ENCODE measurements at places on chromosomes 11 and 22. TPM values are rescaled to one million over a fixed set of nuclear protein-coding genes. Genes with fewer than 3 reads are reported as not detected.

SESN3 gene
- 14.5 TPM for polyA plus RNA-seq

APOA1 gene
- polyA plus RNA-seq = 42.8 TPM

LTBP3 gene
- 130 TPM for polyA plus RNA-seq

RIBC2 gene
- 0.33 TPM for polyA plus RNA-seq

PRR5L gene
- 13.8 TPM for polyA plus RNA-seq

SCARF2 gene
- polyA plus RNA-seq = 14.1 TPM

GPR83 gene
- polyA plus RNA-seq = 0.25 TPM

PARVG gene
- 2.9 TPM for polyA plus RNA-seq

SLC5A12 gene
- polyA plus RNA-seq = 0.15 TPM

MS4A12 gene
- not detected for polyA plus RNA-seq

TOMM22 gene
- 30.6 TPM for polyA plus RNA-seq

DESI1 gene
- 26.9 TPM for polyA plus RNA-seq

MN1 gene
- polyA plus RNA-seq = 6.7 TPM

SCN4B gene
- 13.3 TPM for polyA plus RNA-seq

KRTAP5-11 gene
- polyA plus RNA-seq = not detected

H19 gene
- polyA plus RNA-seq = 315 TPM

YWHAH gene
- 144 TPM for polyA plus RNA-seq

OR5D14 gene
- not detected for polyA plus RNA-seq

RASGRP2 gene
- 7.0 TPM for polyA plus RNA-seq

All from ovary (tissue), 10 donors.